ENCODE measurements at places on chromosomes 6 and 20. TPM values are rescaled to one million over a fixed set of nuclear protein-coding genes. Genes with fewer than 3 reads are reported as not detected.
A peak's percentile ranks its signal among the peaks of the same experiment; 100 is the strongest.

DNA sequence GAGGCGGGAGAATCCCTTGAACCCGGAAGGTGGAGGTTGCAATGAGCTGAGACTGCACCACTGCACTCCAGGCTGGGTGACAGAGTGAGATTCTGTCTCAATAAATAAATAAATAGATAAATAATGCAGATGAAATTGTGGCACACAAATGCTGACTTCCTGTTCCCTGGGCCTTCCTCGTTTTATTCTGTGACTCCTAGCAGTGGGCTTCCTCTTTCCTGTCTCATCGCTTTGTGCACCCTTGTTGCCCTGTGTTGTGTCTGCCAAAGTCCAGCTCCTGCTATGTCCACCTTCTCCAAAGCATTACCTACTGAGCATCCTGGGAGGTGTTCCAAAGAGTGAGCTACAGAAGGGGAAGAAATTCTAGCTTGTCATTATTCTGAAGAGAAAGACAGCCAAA lies 100.2 kb upstream of the TIAM2 start:
- DNase-seq: no peak

GRCh38 chr6:146282837-146283236 lies 254.0 kb downstream of the GRM1 start:
- DNase-seq: no peak

- DNase-seq: no peak
Measured at GRCh38 chr20:1803932-1804501, 91.2 kb upstream of the SIRPA start.

GRCh38 chr6:7505189-7505699 lies 36.2 kb upstream of the DSP start:
- no peak for DNase-seq

- no peak for DNase-seq
Measured at GRCh38 chr20:48295966-48296421, 510.7 kb upstream of the SULF2 start.

- no peak for DNase-seq
Measured at GRCh38 chr6:25320459-25320858, 41.3 kb downstream of the CARMIL1 start.

Gene ABCF1
- total RNA-seq: 27.4 TPM

- no peak for DNase-seq
Measured at GRCh38 chr20:36527331-36528125, 13.8 kb upstream of the MYL9 start.

DNA sequence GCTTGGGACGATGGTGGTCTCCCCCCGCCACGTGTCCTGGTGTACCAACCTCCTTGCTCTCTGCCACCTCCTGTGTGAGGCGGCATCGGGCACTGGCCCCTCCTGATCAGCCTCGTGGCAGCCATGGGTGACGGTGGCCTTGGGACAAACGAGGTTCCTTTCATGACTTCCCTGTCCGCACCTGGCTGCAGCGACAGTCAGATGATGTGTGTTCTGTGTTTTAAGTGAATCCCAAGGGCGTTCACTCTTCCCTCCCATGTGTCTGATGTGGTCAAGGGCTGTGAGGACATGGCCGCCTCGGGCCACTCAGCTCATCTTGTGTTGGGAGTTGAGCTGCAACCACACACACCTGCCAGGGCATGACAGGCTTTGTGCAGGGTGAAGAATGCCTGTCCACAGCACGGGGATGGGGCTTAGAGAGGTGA lies 30.4 kb upstream of the PCMTD2 start:
- no peak for DNase-seq

- DNase-seq: no peak
Measured at GRCh38 chr20:20624914-20625313, 87.5 kb downstream of the RALGAPA2 start.

DNA sequence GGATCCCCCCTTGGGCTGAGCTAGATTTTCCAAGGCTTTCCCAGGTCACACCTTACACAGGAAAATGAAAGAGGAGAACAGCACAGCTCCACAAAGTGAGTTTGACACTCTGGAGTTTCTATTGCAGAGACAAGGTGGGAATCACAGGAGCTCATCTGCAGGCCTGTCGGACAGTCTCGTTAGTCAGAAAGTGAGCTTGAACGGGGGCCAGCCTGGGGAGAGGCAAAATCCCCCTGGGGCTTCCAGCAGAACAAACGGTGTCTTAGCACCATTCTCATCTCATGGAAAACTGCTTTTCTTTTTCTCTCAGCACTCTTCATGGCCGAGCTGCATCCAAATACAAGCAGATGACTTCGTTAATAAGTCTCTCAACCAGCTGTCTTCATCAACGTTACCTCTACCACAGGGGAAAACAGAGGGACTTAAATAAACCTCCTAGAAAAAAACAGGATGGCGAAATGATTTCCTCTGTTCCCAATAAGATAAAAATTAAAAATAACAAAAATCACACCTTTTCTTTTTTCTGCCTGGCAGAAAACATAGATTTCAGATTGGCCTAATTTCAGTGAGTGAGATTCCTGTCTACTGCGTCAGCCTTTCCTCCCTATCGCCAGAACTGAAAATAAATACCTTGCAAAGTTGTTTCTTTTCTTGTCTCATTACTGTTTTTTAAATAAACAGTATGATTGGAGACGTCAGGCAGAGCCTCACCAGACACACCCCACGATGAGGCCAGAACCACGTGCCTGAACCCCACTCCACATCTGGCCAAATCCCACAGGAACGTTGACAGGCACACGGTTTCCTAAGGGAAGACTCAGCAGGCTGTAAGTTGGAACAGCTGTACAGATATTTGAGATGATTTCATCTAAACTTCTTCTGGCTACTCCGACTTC lies 219.0 kb downstream of the TTLL2 start:
- DNase-seq: peak; percentile 83

- DNase-seq: peak; percentile 95
Measured at GRCh38 chr6:143575440-143575839, 63.9 kb upstream of the FUCA2 start.

- no peak for DNase-seq
Measured at GRCh38 chr6:10624836-10625235, 69.6 kb downstream of the C6orf52 start.

- peak; percentile 73 for DNase-seq
Measured at GRCh38 chr6:14066782-14067406, 50.7 kb upstream of the CD83 start.

Measured in skin of body (tissue), 3 donors.